A549 treated with RU486 at 1 μM for 4 hours (cell line): ENCODE measurements at places on chromosomes 13 and 19. TPM values are rescaled to one million over a fixed set of nuclear protein-coding genes. Genes with fewer than 3 reads are reported as not detected.

Gene SPACA6
- 9.1 to 17.1 TPM (median 15.7 TPM) in 5 replicates for total RNA-seq

Gene TLE2
- 1.7 to 3.1 TPM (median 3.0 TPM) in 5 replicates for total RNA-seq

Gene ZNF98
- total RNA-seq = not detected in 5 replicates

Gene FOXO1
- total RNA-seq = 2.2 to 4.4 TPM (median 3.9 TPM) in 5 replicates
